ENCODE measurements at places on chromosomes 6 and 20.
A peak's percentile ranks its signal among the peaks of the same experiment; 100 is the strongest.

DNA sequence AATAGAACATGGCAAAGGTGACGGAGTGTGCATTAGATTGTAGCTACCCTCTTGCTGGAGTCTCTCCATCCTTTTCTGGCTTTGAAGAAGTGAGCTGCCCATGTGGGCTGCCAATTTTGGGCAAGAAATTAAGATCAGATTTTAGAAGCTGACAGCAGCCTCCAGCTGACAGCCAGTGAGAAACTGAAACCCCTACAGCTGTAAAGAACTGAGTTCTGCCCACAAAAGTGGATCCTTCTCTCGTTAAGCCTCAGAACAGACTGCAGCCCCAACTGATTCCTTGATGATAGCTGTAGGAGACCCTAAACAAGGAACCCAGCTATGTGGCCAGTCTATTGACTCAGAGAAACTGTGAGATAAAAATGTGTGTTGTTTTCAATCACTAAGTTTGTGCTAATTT is 134.1 kb downstream of the CD109 start:
- DNase-seq, result no peak

GRCh38 chr20:24530131-24530680 is 60.8 kb downstream of the SYNDIG1 start:
- no peak for DNase-seq

DNA sequence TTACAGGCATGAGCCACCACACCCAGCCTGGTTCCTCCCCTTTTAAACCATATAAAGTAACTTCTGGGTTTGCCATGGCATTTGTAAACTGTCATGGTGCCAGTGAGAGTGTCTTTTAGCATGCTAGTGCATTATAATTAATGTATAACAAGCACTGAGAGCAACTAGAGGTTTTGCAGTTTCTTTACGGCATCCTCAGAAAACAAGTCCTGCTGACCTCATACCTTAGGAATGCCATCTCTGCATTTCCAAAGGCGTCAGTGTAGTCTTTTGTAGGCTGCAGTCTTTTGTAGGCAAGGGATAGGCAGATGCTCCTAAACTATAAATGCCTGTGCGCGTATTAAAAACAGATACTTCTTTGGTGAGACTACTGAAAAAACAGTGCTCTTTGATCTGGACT is 75.0 kb upstream of the EZR start:
- peak; percentile 63 for DNase-seq

DNA sequence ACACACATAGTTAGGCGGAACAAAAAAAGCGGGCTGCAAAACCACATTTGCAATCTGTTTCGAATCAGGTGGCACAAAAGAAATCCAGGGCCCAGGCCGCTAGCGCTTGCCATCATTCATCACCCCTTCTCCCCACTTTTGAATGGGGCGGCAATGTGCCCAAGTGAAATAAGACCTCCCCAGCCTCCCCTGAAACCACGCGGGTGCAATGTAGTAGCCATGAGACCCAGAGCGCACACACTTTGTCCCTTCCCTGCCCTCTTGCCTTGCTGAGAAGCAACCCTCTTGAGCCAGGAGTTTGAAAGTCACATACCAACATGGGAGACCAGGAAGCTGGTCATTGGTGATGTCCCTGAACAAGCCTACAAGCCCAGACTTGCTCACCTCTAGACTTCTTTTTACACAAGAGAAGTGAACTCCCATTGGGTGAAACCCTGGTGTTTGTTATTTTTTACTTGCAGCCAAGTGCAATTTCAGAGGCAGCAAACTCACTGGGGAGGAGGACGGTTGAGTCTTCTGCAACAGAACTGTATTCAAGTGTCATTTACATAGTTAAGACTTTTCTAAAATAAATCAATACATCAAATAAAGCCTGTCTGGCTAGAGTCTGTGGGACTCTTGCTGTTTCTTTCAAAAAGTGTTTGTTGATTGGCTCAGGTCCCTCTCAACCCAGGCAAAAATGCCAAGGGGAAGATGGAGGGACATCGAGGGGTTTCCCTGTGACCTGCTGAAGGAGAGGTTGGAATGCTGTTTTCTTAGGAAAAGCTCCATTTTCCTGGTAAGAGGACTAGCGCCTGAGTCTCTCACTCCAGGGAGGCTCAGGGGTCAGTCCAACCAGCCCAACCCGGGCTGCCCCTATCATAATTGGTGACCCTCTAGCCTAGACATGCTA is 138.1 kb upstream of the PTPN1 start:
- peak; percentile 40 for DNase-seq

Measured in epithelial cell of prostate (primary cell).